ENCODE measurements at places on chromosomes 1 and 21.

- DNase-seq = no peak
These were observed 239.6 kb upstream of the FOXD3 start for GRCh38 chr1:63082766-63083165.

DNA sequence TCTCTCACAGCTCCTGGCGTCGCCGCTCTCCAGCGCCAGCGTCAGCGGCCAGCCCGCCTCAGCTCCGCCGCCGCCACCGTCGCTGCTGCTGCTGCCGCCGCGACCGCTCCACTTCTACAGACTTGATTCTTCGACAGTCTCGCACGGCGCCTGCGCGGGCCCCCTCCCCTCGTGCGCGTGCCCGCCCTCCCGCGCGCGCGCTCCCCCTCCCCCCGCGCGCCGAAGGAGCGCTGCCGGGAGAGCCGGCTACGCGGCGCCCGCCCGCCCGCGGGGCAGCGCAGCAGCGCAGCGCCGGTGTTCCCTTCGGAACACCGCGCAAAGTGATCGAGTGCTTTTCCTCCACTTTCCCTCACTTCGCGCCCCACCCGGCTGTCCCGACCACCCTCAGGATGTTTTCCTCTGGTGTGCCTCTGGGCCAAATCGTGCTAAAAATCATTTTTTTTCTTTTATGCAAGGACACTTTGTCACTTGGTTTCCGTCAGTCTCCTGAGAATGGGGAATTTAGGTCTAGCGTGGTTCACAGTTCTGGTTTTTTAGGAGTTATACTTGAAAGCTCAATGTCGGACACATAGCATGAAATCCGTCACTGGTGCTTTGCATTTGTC lies at the start of gene IRF2BP2:
IRF2BP2 (minus strand) TSS at position 118 of the 605 bp plus-strand sequence. CDS start 684 bp downstream, outside the sequence.
- DNase-seq = no peak

DNA sequence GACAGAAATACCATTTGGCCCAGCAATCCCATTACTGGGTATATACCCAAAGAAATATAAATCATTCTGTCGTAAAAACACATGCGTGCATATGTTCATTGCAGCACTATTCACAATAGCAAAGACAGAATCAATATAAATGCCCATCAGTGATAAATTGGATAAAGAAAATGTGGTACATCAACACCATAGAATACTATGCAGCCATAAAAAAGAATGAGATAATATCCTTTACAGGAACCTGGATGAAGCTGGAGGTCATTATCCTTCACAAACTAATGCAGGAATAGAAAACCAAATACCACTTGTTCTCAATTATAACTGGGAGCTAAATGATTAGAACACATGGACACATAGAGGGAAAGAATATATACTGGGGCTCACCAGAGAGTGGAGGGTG lies 109.6 kb upstream of the SLC35F3 start:
- no peak for DNase-seq

DNA sequence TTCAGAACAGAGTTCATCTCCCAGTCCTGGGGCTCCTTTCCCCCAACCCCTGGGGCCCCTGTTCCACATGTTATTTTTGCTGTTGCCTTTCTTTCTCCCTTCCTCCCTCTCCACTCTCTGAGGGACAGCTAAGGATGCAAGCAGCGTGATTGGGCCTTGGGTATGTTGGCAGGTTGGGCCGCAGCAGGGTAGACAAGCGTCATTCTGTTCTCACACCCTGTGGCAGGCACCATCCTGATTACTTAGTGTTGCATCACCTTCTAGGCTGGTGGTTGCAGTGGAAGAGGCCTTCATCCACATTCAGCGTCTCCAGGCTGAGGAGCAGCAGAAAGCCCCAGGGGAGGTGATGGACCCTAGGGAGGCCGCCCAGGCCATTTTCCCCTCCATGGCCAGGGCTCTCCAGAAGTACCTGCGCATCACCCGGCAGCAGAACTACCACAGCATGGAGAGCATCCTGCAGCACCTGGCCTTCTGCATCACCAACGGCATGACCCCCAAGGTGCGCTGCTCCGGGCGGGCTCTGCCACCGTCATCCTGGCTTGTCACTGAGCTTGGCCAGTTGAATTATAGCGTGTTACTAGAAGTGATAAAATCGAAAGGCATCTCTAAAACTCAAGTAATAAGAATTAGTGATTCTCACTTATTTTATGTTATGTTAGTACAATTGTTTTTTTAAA lies 43.4 kb downstream of the VANGL1 start:
- no peak for DNase-seq

- no peak for DNase-seq
These were observed 30.3 kb upstream of the TMEM125 start for GRCh38 chr1:43239484-43239883.
